Chondrocyte (in vitro differentiated cells): ENCODE measurements at places on chromosomes 5 and 9.

- DNase-seq = no peak
Measured at GRCh38 chr5:170186856-170187255, 45.9 kb upstream of the C5orf58 start.

GRCh38 chr9:112091810-112092209 lies 83.3 kb downstream of the SUSD1 start:
- no peak for DNase-seq

GRCh38 chr9:89597711-89598362 lies 7.0 kb upstream of the GADD45G start:
- DNase-seq = no peak

- no peak for DNase-seq
Measured at GRCh38 chr9:69264526-69264925, 60.5 kb upstream of the ENTREP1 start.

DNA sequence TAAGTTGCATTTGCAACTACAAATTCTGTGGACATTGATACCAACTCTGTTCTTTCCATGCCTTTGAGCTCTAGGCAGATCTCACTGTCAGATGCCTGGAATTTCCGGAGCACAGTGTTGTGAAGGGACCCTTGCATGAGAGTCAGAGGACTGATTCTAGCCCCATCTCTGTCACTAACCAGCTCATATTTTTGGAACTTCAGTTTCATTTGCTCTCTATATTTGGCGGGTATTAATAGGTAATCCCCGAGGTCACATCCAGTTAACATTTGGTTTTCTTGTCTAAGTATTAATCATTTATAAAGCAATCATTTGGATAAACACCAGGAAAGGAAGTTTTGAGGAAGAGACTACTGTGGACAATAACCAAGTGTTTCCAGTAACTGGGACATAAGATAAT lies 115.7 kb downstream of the MAN2A1 start:
- DNase-seq = no peak

DNA sequence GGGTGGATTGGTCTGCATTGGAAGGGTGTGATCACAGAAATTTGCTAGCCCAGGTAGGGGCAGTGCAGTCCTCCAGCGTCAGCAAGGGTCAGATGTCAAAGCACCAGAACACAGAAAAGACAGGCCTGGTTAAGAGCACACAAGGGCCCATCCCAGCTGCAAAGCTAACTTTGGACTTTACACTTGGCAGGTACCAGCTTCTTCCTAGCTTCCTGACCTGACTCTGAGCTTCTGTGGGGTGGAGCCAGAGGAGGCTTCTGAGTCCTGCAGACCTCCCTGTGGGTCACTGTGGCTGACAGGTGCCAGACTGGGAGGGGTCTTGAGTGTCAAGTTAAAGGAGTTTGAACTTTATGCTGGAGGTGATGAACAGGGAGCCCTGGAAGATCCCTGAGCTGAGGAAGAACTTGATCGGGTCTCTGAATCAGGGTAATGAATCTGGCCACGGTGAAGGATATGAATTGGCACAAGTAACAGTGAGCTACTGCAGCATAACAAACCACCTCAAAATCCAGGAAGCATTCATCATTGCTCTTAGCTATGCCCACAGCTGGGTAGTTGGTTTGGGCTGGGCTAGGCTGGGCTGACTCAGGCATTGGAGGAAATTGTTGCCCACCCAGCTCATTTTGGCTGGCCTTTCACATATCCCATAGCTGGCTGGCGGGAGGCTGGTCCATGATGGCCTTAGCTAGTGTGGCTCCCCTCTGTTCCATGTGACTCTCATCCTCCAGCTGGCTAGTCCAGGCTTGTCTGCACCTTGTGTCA lies 63.4 kb downstream of the BARX1 start:
- peak; percentile 33 for DNase-seq

GRCh38 chr9:37449862-37450632 lies 15.2 kb downstream of the ZBTB5 start:
- DNase-seq = no peak

DNA sequence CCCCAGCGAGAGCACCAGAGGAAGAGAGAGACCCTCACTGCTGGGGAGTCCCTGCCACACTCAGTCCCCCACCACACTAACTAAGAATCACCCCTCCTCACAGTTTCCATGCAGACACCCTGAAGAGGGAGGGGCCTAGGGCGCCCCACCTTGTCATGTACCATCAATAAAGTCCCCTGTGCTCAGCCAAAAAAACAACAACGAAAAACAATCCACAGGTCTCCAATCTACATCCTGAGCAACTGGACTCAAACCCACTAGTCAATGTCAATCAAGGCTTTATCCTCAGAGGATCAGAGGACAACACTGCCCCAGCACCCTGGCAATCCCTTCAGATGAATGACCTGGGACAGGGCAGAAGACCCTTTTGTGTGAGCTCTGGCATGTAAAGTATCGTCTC lies 210.1 kb upstream of the MSX2 start:
- no peak for DNase-seq

- DNase-seq = no peak
Measured at GRCh38 chr9:131851414-131851813, 111.5 kb upstream of the RAPGEF1 start.

DNA sequence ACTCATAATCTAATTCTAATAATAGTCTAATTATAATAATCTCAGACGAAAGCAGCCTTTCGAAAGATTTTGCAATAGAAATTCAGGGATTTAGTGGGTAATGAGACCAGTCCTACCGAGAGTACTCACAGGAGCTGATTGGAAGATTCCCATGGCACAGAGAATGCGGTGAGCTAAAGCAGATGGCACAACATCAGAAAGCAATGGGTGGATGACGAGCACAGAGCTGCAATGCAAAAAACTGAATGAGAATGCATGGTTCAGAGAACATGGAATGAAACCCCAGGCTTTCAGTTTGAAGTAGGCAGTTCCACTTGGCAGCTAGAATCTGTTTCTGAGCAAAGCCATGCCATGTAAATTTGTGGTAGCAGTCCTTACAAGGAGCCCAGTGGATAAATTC lies 78.2 kb upstream of the SPINK5 start:
- no peak for DNase-seq

GRCh38 chr9:73079326-73079725 lies 72.3 kb upstream of the ANXA1 start:
- DNase-seq = no peak

- no peak for DNase-seq
Measured at GRCh38 chr5:61915646-61916045, 390.4 kb upstream of the KIF2A start.

DNA sequence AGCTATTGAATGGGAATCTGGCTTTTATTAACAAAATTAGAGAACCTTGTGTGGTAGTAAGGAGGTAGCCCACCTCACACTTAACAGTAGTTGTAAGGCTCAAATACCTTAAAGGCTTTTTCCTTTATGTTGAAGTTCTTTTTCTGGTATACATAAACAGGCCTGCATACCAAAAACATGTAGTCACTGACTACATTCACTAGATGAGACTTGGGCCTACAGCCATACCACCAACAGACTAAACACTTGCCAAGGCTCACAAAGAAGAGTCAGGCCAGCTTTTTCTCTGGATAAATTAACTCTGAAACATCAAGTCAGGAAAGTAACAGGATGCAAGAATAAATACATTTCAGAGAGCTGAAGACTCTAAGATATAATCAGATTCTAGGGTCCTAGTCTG lies 78.6 kb upstream of the MPDZ start:
- no peak for DNase-seq

DNA sequence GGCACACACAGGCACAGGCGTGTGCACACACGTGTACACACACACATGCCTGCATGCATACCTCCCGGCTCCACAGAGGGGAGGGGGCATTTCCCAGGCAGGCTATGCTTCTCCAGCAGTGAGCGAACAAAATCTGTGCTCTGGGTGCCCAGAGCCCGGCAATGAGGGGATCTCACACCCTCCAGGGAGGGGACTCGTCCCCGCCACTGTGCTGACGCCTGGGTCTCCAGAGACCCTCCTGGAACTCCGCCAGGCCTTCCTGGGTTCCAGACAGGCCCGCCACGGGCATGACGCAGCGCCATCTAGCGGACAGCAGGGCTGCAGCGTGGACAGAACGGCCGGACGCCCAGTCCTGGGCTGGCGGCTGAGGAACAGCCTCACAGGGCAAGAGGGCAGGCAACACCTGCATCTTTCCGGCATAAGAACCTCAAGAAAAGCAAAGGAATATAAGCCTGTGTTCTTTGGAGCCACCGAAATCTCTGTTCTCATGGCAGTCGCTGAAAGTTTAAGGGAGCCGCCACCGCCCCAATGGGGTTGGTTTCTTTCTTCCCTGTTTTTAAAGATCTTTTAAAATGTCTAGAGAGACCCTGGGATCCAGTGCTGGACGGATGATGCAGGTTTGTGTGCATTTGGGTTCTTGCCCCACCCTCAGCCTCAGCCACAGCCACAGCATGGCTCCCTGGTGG lies 135.6 kb upstream of the PPP1R26 start:
- peak; percentile 88 for DNase-seq

GRCh38 chr5:180665682-180666404 lies 16.4 kb upstream of the FLT4 start:
- peak; percentile 19 for DNase-seq
